Sciatic nerve (tissue), 2 donors: ENCODE measurements at places on chromosomes 4 and X. TPM values are rescaled to one million over a fixed set of nuclear protein-coding genes. Genes with fewer than 3 reads are reported as not detected.

SPATA4 gene
- total RNA-seq = not detected

KIF4A gene
- 0.18 TPM for total RNA-seq

EREG gene
- 0.22 TPM for total RNA-seq

HTR2C gene
- total RNA-seq = 0.22 TPM

SPOCK3 gene
- total RNA-seq = not detected

DCAF4L1 gene
- 0.36 TPM for total RNA-seq

SRPX gene
- 33.4 TPM for total RNA-seq

REPS2 gene
- 5.9 TPM for total RNA-seq

CSAG3 gene
- not detected for total RNA-seq

PDCL2 gene
- total RNA-seq = not detected

PRAF2 gene
- total RNA-seq = 29.6 TPM

UGT2B10 gene
- total RNA-seq = not detected

COQ2 gene
- total RNA-seq = 9.4 TPM

SASH3 gene
- 8.6 TPM for total RNA-seq

SPANXD gene
- not detected for total RNA-seq

CPZ gene
- total RNA-seq = 7.0 TPM

AKAP4 gene
- not detected for total RNA-seq

PHOX2B gene
- total RNA-seq = not detected

HSFX3 gene
- total RNA-seq = not detected

GAB3 gene
- 7.6 TPM for total RNA-seq

LRCH2 gene
- 5.9 TPM for total RNA-seq

SH2D1A gene
- 1.2 TPM for total RNA-seq

MBNL3 gene
- 22.6 TPM for total RNA-seq

RENBP gene
- total RNA-seq = 23.0 TPM

MID1IP1 gene
- 62.5 TPM for total RNA-seq

TXK gene
- total RNA-seq = 3.9 TPM

NKX3-2 gene
- total RNA-seq = not detected

ZNF595 gene
- 28.1 TPM for total RNA-seq

PHEX gene
- 0.09 TPM for total RNA-seq

TEX13D gene
- not detected for total RNA-seq

IGSF1 gene
- total RNA-seq = 18.2 TPM

VCX2 gene
- total RNA-seq = not detected

DAPP1 gene
- total RNA-seq = 3.5 TPM

TREX2 gene
- 1.7 TPM for total RNA-seq

FAM200B gene
- 42.8 TPM for total RNA-seq

CLDN24 gene
- total RNA-seq = not detected

TEC gene
- 5.3 TPM for total RNA-seq

HPGDS gene
- total RNA-seq = 4.7 TPM

MXRA5 gene
- 2.5 TPM for total RNA-seq

RLIM gene
- 39.3 TPM for total RNA-seq

TLR3 gene
- total RNA-seq = 15.2 TPM

SNCA gene
- total RNA-seq = 202 TPM

ZXDB gene
- total RNA-seq = 9.5 TPM

RPS6KA6 gene
- 2.7 TPM for total RNA-seq

DRP2 gene
- total RNA-seq = 381 TPM

CT45A1 gene
- not detected for total RNA-seq

PFKFB1 gene
- 2.2 TPM for total RNA-seq

NUDT10 gene
- total RNA-seq = 2.5 TPM

HDX gene
- total RNA-seq = 11.2 TPM

POLN gene
- 7.7 TPM for total RNA-seq

TEX11 gene
- total RNA-seq = not detected

P2RY8 gene
- 2.5 TPM for total RNA-seq

GYG2 gene
- 10.9 TPM for total RNA-seq

EFHC2 gene
- total RNA-seq = 2.0 TPM

DMRTC1 gene
- not detected for total RNA-seq

GIMD1 gene
- total RNA-seq = not detected

FRAS1 gene
- total RNA-seq = 9.7 TPM
